ENCODE measurements at places on chromosomes 11 and 22.

GRCh38 chr11:8335186-8335585, 71.5 kb upstream of the LMO1 start:
- DNase-seq, result no peak

DNA sequence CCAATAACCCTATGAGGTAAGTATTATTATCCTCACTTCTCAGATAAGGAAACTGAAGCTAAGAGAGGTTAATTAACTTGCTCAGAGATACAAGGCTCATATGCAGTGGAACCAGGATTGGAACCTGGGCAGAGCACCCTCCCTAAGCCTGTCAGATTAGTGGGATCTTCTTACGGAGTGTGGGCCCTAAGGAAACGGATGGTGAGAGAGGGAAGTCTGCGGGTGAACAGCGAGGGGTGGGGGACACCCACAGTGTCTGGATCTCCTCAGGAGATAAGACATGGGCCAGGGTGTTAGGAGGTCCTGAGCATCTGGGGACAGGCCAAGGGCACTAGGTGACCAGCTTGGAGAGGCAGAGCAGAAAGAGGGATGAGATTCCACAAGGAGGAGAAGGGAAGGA, 376.0 kb downstream of the CADM1 start:
- no peak for DNase-seq

DNA sequence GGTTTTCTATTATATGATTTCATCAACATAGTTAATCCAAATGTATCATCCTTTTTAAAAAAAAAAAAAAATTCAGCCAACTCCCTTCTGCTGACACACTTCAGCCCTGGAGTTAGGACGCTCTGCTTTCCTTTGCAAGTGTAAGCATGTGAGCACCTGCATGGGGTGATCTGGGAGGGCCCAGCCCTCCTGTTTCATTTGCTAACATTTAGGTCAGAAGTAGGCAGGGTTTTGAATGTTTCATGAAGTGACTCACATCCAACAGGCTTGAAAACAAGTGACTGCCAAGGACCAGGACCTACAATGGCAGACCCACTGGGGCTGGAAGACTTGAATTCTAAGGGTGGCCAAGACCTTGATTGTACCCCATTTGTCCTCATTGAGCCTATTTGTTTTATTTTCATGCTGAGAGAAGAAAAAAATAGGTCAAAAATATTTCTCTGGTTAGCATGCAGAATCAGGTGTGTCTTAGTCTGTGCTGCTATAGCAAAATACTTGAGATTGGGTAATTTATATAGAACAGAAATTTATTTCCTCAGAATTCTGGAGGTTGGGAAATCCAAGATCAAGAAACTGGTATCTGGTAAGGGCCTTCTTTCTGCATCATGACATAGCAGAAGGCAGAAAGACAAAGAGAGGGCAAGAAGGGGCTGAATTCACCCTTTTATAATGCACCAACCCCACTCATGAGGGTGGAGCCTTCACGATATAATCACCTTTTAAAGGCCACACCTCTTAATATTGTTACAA, 137.6 kb downstream of the CD44 start:
- DNase-seq, result no peak

DNA sequence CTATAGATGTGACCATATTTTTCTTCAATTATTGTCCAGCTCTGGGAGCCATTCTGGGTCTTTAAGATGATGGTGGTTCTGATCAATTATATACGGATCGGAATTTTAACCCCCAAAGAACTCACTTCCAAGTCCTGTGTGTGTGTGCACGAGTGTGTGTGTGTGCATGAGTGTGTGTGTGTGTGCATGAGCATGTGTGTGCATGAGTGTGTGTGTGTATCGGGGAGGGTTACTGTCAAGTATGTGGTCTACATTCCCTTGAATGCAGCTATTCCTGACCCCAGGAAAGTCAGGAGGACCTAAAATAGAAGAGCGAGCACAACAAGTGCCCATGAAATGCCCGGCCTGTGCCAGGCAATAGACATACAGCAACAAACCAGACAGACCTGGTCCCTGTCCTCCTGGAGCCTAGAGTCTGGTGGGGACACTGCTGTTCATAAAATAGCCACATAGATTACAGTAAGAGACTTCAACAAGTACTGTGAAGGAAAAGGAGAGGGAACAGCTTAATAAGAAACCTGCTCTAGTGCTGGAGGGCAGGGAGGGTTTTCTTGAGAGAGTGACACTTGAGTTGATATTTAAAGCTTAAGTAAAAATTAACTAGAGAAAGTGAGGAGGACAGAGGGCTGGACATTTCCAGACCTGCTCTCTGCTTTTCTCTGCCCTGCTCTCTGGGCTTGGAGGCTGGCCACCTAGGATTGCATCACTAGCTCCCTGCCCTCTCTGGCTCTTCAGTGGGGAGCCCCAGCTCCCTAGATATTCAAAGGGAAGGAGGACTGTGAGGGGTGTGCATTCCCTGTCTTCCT, 66.1 kb upstream of the SPON1 start:
- no peak for DNase-seq

GRCh38 chr11:428295-428694, 13.5 kb upstream of the SIGIRR start:
- no peak for DNase-seq

DNA sequence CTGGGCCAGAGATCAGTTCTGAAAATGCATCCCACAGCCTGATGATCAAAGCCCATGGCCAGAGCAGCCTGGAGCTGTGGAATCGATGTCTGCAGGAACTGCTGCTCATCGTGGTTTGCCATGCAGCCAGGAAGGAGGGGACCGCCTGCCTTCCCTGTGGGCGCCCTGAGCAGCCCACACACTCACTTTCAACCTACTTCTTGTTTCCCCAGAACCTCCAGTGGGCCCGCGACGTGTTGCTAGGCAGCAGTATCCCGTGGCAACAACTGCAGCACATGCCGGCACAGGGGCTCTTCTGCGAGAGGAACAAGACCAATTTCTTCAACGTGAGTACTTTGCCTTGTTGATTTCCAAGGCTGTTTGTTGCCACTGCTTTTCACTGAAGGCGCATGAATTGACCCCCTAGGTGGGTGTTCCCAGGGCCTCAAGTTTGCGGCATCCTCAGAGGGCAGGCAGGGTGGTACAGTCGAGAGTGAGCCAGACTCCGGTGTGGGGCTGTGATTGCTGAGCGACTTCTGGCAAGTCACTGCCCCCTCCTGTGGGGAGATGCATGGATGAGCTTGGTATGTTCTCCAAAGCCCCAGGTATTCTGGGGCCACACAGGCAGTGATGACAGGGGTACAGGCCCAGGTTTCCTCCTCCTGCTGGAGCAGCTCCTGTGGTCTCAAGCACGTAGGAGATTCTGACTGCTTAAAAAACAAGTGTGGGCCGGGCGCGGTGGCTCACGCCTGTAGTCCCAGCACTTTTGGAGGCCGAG, 47.0 kb upstream of the SUSD2 start:
- DNase-seq, result peak; percentile 83

GRCh38 chr11:60937811-60938210, 13.6 kb downstream of the TMEM132A start:
- DNase-seq, result no peak

DNA sequence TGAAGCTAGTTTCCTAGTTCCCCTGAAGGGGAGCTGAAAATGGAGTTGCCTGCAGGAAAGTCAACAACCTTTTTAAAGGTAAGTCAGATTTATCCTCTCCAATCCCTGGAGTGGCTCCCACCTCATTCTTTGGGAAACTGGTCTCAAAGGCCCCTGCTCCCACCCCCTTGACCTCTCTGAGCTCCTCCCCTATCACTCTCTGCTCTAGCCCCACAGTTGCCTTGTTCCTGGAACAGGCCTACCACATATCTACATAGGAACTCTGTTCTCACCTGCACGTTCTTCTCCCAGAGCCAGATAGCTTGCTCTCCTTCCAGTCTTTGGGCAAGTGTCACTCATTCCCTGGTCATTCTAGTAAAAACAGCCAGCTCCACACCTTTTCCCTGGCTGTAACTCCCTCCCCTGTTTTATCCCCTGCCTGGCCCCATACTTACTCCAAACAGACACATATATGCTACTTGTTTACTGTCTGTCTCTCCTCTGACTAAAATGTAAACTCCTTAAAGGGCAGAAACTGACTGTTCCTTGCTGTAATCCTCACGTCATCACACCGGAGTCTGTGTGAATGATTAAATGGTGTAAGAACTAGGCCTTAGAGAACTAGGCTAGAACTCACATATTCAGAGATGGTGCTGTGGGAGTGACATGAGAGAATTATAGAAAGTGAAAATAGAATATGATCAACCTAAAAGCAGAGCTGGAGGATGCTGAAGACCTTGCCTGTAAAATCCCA, 53.3 kb downstream of the TCF20 start:
- DNase-seq, result peak; percentile 70

- no peak for DNase-seq
These were observed 4.9 kb upstream of the CCDC34 start for GRCh38 chr11:27367881-27368280.

DNA sequence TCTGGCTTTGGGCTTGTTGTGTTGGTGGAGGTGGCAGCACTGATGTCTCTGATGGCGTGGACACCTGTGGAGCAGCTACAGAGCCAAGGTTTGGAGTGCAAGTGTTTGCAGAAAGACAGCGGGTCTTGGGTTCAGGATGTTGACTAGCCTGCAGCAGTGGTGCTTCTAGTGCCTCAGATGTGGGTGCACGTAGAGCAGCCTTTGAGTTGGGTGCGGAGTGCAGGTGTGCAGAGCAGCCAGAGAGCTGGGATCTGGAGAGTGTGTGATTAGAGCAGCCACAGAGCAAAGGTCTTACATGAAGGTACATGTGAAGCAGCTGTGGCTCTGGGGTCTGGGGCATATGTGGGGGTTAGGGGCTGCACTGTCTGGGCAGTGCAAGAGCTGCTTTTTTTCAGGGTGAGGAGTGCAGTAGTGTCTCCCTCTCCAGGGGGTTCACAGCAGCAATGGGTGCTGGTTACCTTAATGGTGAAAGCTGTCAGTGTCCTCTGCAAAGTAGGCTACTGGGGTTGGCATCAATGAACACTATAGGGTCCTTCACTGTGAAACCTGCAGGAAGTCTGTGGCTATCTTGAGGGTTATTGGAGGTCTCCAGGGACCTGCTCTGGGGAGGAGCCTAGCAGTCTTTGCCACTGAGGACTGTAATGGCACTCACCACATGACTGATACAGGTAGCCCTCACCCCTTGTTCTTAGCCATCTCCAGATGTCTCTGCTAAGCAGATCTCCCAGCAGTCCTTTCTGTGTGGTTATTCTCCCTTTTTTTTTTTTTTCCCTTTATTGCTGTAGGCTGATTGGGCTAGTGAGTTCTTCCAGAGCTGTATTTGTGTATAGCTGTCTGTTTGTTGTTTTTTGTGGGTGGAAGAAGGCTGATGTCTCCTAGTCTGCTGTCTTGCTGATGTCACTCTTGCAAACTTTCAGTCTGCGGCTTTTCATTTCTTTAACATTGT, 14.3 kb downstream of the BIRC2 start:
- peak; percentile 82 for DNase-seq

All from activated CD4-positive, alpha-beta T cell treated with anti-CD3 and anti-CD28 coated beads, Interleukin-2, amount 10 ng/mL, durations not matched to agents 24 days and 14 days (primary cell).